Mesenteric fat pad (tissue), 1 donor: ENCODE measurements at places on chromosomes 5 and 9.

DNA sequence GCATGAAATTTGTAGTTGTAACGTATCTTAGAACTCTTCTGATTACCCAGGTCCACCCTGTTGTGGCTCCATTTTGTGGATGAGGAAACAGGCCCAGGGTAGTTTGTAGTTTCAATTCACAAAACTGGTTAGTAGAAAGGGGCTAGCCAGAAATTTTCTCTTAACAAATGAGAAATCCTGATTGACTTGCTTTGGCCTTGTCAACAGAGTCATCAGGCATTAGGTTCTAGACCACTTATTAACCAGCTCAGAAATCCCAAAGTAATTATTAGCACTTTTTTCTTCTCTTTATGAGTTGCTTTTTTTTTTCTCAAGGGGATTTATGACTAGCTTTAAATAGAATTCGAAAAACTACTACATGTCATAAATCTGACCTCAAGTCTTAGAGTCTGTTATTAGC lies 160.2 kb downstream of the SH3GL2 start:
- no peak for DNase-seq

DNA sequence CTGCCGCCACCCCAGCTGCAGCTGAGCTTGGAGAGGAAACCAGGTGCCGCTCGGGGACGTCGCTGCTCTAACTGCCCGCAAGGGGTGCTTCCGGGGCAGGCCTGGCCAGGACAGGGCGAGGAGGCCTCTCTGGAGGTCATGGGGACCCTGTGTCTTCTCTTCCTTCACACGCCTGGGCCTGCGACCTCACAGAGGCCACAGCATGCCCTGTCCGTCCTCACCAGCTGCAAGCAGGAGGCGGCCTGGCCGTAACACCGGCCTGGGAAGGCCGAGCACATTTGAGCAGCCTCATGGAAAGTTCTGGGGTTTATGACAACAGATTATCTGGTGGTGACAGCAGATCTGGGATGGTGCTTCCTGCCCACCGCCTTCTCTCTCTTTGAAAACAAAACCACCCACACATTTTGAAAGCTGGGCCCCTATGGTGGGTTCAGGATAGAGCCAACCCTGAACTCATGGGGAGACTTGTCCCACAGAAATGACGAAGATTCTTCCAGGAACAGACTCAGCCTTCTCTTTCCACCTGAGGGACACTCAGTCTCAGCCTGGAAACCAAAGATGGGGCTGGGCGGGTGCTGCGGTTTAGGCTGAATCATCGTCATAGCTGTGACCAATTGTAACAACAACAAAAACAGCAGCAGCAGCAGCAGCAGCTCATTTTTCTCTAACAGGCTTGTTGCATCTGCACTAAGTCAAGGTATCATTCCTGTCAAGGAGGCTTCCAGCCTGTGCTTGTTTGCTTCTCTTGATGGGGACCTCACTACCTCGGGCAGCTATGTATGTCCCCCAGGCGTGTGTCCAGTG lies 99.6 kb upstream of the RAPGEF1 start:
- DNase-seq: no peak

DNA sequence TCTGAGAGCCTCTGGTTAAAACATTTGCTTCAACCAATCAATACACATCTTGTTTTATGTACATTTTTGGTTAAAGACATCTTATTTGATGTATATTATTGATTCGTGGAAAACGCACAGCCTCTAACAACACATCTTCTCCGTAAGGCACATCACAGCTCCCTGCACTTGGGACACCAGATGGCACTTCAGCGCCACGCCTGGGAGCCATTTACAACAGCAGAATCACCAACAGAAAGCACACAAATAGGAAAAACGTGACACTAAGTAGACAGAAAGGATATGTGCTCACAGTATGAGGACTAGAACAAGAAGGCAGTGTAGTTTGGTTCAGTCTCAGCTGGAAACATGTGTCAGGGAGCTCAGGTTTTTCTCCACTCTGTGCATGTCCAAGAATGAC lies 199.7 kb downstream of the ROR2 start:
- DNase-seq: no peak

GRCh38 chr5:122458278-122458872 lies 146.3 kb downstream of the SNCAIP start:
- DNase-seq: no peak

- DNase-seq: no peak
Measured at GRCh38 chr5:6861036-6861435, 147.8 kb downstream of the TENT4A start.

GRCh38 chr9:126162611-126163381 lies 163.8 kb upstream of the MVB12B start:
- DNase-seq: peak; percentile 88

- DNase-seq: no peak
Measured at GRCh38 chr5:172895549-172895948, 61.5 kb downstream of the ERGIC1 start.

DNA sequence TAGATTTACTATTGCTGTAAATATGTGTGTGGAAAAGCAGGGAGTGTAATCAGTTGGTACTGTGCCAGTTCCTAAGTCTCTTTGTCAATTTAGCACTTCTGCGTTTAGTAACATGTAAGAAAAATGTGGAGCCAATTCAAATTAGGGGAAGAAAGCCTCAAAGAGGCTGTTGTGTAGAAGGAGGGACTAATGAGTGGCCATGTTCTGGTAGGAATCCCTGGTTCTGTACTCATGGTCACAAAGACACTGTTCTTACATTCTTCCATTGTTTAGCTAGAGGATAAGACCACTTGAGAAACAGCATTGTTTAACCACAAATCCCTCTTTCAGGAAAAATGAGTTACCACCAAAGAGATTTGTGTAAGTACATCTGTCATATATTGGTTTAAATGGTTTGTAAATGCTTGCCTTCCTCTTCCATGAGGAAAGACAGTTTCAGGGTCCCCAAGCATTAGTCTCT lies 14.9 kb downstream of the ARHGEF28 start:
- no peak for DNase-seq

GRCh38 chr9:132175431-132175830 lies 13.6 kb downstream of the NTNG2 start:
- no peak for DNase-seq

DNA sequence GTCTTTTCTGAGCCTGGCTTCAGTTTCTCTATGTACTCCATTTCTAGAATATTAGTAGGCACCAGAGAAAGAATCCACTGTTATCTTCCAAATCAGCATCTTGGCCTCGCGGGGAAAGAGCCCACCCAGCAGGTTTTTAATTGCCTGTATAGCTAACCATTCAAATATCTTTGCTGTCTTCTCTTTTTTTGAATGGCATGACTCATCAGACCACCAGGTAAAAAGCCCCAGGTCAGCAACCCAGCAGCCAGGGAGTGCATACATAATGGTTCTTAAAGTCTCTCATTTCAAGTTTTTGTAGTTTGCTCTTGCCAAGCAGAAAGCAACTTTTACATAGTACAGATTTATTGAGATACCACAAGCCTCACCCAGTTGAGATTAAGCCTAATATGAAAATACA lies 50.7 kb downstream of the TMEM167A start:
- DNase-seq: no peak

GRCh38 chr9:38720083-38720745 lies at the start of gene FAM240B:
FAM240B (minus strand) TSS chr9:38720133; CDS start chr9:38703999, 16,134 bp downstream.
- DNase-seq: no peak

DNA sequence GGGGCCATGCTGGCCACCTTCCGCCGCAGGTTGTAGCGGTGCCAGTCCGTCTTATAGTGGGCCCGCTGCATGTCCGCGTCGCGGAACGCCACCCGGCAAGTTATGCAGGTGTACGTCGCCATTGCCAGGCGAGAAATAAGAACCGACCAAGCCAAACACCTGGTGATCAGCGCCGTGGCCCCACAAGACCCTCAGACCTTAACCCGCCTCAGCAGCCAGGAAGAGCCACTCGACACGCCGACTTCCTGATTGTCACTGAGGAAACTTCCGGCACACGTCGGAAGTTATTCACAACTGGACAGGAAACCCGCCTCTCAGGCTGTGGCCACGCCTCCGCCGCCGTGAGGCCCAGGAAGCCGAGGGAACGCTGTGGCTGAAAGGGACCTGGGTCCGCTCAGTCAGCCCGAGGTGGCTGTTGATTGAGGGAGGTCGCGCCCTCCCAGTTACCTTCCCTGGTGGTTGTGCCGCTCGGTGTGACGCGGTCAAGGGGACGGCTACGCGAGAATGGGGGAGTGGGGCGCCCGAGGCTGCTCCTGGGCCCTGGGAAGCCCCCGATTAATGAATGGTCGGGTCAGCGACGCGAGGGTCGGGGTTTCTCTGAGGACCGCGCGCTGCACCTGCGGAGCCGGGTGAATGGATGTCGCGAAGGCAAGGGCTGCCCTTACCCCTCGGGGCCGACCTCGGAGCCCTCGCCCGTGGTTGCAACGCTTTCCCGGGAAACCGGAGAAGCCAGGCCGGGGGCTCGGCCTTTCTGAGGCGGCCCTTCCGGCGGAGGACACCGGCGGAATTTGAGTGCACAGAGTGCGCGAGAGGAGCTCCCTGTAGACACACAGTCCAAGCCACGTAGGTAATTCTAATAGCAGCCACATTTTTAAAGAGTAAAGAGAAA lies at the start of gene ZNF622:
ZNF622 (minus strand) TSS at position 257 of the 889 bp plus-strand sequence; CDS start at position 122, 135 bp downstream.
- DNase-seq: peak; percentile 96

DNA sequence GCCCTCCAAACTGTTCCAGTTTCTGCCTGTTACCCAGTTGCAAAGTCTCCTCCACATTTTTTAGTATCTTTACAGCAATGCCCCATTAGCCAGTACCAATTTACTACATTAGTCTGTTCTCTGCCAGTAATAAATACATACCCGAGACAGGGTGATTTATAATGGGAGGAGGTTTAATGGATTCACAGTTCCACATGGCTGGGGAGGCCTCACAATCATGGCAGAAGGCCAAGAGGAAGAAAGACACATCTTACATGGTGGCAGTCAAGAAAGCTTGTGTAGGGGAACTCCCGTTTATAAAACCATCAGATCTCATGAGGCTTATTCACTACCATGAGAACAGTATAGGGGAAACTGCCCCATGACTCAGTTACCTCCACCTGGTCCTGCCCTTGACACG lies 600.7 kb upstream of the CDH6 start:
- DNase-seq: no peak

DNA sequence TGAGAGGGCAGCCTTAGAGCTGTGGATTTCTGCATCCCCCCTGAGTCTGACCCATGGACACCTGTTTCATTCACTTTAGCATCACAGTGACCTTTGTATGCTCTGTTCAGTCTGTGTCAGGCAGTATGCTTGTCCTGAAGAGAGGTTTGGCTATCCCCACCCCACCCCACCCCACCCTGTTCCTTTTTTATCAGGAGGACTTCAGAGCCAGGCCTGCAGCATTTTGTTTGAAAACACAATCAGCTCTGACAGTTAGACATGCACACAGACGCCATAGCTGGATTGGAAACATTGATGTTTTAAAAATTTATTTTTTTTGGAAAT lies 142.2 kb downstream of the NTRK2 start:
- DNase-seq: no peak

DNA sequence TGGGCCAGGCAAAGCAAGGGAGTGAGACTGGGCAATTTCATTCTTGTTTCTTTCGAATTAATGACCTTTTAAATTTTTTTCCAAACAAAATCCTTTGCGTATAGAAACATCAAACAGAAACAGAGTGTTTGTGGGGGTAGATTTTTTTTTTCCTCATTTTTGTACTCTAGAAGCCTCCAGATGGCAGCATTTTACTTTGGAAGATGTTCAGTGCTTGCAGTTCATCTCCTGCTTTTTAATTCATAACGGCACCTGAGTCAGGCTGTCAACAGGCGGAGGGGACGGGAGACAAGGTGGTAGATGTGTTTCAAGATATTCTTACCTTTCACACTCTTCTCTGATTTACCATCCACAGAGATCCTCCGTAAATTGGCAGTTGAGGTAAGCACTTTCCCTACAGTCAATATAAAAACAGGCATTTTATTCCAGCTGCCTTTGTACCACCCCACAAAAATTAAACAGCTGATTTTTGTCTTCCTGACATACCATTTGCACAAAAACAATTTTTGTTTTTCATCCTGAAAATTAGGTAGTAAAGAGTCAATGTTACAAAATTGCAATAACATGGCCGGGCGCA lies 99.5 kb upstream of the FBXL17 start:
- no peak for DNase-seq

DNA sequence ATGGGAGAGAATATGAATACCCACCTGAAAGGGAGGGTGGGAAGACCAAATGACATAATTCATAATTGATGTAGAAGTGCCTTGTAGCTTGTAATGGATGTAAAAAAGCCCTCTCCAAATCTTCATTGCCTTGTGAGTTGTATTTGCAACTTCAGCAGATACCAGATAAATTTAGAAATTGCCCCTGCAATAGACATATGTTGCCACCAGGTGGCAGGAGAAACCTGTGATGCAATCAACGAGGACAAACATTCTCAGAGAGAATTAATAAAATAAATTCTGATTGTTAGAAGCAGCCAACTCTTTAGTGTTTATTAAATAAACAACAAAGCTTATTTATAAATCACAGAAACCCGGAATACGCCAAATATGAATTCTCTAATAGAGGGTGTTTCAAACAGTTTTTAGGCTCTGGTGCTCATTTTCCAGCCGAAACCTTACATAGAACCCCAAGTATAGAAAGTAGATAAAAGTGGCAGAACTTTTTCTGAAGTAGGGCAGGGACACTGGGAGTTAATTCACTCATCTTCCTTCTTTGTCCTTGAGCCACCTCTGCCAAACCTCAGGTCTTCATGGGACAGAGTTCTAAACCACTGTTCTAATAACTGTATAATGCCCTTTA lies 147.8 kb downstream of the TMEM38B start:
- no peak for DNase-seq

GRCh38 chr9:132602207-132602606 lies 19.8 kb downstream of the BARHL1 start:
- DNase-seq: no peak
